ENCODE measurements at places on chromosomes 5 and 9. TPM values are rescaled to one million over a fixed set of nuclear protein-coding genes. Genes with fewer than 3 reads are reported as not detected.

GRCh38 chr5:176770431-176770830, 39.9 kb upstream of the UNC5A start:
- DNase-seq, result no peak

GRCh38 chr9:110874963-110875674, 163.2 kb downstream of the LPAR1 start:
- peak; percentile 19 for DNase-seq

DNA sequence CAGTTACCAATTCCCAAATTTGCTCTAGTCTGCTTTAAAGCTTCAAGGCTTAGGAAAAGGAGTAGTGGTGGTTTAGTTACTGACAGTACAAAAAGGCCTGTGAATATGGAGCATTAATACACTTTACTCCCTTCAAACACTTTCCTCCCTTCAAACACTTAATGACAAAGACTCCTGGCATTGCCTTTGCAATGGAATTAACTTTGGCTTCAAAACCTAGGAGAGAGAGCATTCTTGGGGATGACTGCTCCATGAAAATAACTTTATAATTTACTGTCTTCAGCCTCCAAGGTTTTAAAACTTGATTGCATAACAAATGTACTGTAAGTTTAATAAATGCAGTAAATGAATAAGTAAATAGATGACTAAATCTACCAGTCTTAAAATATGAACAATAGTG, 185.6 kb downstream of the TRPM3 start:
- DNase-seq, result no peak

- no peak for DNase-seq
Measured at GRCh38 chr5:135446615-135447014, 533 bp downstream of the DCANP1 start.

DNA sequence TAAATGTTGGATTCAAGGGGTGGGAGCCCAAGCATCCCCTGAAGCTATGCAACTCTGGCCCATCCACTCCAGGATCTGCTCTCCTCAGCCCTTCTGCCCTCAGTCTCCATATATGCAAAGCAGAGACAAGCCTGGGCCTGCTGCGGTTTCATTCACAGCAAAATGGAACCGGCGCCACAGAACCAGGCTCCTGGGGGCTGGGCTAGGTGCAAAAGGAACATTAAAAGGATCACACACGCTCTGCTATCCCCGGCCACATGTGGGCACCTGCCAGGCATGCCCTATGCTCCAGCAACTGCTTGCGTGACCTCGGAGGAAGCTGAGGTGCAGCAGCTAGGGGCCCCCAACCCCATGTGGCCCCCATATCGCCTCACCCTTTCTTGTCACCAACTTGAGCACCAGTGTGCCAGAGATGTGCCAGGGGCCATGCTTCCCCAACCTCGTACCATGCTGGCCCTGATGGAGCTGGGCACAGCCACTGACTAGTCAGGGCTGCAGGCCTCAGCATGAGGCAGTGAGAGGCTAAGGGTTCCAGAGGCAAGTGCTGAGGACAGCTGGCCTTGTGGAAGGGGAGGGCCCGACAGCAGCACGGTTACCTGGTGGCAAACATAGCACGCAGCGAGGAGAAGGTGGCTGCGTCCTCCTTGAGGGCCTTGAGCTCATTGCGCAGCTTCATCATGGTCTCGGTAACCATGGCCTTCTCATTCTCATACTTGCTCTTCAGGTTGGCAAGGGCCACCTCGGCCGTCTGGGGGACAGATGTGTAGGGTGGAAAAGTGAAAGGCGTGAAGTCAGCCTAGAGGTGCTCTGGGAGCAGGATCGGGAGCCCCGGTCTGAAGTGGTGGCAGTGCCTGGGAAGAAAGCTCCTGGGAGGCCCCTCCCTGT, 47.2 kb downstream of the BICD2 start:
- DNase-seq, result no peak

GRCh38 chr5:71925608-71926091, 181.6 kb upstream of the MAP1B start:
- no peak for DNase-seq

DNA sequence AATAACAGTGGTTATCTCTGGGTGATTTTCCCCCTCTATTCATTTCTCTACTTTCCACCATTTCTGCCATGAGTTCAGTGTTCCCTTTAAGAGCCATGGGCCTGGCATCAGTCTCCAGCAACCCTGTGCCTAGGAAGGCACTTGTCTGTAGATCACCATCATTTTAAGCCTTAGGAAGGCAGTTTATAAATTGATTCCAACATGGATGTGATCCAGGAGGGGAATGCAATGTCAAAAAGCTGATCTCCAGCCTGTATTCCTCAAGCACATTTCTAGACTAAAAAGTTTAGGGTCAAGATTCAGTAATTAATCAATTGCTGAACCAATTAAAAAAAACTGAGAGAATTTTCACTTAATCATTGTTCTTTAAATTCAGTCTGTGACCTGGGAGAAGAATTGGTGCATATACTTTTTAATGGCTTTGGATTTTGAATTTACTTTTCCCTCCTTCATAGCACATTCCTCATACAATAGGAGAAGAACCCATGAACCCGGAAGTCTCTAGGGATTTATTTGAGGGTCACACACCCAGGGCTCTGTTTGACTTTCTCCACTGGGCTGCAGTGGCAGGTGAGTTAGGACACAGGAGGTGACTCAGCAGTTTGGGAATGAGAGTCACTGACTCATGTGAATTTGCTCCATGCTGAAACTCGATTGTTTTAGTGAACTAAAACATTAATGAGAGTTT, 6.1 kb upstream of the ERMP1 start:
- no peak for DNase-seq

DNA sequence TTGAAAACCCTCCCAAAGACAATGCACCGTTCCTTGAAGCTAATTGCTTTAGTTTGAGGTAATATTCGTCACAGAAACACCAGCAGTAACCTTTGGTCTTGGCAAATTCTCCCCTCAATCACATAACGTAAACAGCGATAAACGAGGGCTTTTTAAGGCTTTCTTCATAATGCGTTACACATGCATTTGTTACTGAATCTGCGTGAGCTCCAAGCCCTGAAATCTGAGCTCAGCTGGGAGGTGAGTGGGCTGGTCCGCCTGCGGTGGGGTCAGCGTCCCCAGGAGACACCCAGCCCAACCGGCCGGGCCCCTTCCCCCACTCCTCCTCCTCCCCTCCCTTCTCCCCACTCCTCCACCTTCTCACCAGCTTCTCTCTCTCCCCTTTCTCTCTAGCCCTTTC, 91.1 kb downstream of the BARX1 start:
- DNase-seq, result no peak

DNA sequence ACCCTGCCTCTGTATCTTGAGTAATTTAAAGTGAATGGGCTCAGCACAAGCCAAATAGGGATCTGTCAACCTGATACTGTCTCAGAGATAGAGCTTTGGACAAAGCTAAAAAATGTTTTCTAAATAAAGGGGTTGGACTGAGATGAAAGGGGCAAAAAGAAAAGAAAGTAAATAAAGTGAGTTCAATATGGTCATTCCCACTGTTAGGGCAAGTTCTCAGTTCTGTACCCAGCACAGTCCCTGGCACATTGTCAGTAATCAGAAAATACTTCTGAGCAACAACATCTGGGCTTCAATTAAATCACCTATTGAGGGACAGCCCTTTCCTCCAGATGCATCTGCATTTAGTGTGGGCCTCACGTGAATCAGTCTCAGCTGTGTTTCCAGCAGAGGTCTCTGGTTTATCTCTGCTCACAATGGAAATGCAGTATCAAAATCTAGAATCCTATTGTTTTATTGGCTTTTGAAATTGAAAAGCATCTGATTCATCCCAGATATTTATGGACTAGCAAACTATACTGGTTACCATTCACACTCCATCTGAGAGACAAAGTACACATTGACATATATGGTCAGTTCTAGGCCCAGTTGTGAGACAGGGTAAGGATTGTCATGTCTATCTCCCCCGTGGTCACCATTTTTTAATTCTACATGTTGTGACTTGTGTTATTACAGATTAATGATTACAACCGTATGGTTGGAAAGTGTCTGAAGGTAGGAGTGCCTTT, 35.6 kb downstream of the ZNF474 start:
- DNase-seq, result no peak

- DNase-seq, result no peak
Measured at GRCh38 chr9:87127978-87128614, 180.8 kb upstream of the GAS1 start.

DNA sequence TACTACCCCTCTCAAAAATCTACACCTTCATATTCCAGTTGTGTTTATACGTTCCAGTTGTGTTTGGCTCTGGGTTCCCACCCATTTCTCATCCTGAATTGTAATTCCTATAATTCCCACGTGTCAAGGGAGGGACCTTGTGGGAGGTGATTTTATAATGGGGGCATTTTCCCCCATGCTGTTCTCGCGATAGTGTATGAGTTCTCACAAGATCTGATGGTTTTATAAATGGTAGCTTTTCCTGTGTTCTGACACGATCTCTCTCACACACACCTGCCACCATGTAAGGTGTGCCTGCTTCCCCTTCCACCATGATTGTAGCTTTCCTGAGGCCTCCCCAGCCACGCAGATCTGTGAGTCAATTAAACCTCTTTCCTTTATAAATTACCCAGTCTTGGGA, 108.5 kb upstream of the ADAMTS16 start:
- DNase-seq, result no peak

DNA sequence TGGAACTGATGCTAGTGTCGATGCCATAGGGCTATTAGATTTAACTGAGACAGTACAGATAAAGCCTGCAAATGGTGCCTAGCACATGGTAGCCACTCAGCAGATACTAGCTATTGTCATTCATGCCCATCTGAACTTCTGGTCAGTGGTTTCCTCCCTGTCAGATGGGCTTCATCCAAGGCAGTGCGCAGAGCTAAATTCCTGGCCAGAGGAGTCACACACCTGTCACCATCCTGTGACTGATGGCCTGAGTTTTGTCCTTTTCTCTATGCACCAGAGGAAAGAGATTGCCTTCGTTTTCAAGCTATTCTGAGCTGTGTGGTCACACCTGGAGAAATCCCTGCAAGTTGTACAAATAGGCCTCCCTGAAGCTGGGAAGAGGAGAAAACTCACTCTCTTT, 34.7 kb downstream of the MSX2 start:
- no peak for DNase-seq

- peak; percentile 87 for DNase-seq
Measured at GRCh38 chr9:69324549-69325401, at the start of gene ENTREP1. TSS of gene ENTREP1 (plus strand) at chr9:69325215. CDS start at chr9:69325310, 95 bp downstream.

- DNase-seq, result no peak
Measured at GRCh38 chr5:3356016-3356415, 239.6 kb upstream of the IRX1 start.

DNA sequence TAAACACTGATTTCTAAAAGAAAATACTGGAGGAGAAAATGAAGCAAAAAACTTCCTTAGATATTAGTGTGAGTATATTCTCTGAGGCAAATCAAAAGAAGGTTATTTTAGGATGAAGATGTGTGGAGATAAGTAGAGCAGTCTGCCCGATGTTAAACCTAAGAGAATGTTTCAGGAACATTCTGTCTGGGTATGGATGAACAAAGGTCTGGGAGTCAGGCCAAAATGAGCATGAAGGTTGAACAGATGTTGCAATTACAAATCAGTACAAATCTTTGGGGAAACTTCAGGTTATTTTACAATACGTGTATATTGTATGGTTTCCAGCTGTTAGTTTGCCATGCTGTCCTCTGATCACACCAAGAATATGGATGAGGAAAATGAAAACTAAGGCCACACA, 14.4 kb upstream of the CEP78 start:
- no peak for DNase-seq

GRCh38 chr5:150599917-150600511, 40.4 kb upstream of the SYNPO start:
- peak; percentile 76 for DNase-seq

- no peak for DNase-seq
Measured at GRCh38 chr5:150020249-150020648, 19.7 kb downstream of the HMGXB3 start.

DNA sequence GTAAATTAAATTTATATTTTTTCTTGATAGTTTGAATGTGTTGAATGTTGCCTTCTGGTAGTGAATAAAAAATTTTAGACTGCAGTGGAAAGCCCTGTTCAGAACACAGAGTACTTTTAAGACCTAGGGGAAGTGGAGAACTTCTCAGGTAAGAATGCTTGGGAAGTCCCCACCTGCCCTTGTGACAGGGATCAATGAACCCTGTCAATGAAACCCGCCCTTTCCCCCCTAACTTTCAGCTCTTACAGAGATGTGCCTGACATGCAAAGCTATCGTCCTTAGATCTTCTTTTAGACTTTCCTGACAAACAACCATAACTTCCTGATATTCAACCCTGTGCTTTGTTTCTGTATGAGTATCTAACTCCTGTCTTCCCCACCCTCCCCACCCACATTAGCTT, 562.7 kb downstream of the TLE4 start:
- DNase-seq, result no peak

GRCh38 chr9:86547571-86547970, 193.4 kb upstream of the TUT7 start:
- no peak for DNase-seq

DNA sequence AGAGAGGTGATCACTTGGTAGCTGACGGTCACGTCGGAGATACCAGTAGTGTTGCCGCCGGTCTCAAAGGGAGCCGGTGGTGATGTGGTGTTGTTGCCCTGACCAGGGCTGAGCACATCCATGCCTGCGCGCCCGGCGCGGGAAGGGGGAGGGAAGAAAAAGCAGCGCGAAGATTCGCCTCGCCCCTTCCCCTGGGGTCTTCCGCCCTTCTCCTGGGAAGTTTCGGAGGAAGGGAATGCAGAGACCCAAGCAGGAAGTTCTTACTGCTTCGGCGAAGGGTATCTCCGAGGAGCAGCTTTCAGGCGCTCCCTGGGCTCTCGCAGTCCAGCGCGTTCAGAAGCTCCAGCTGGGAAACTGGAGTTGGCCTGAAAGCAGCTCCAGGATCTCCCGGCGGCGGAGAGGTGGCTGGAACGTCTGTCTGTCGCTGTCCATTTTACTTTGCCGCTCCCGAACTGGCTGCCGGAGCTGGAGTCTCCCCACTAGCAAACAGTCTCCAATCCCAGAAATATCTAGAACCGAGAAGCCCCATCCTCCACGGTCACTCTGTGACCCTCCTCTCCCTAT, 565 bp downstream of the HTR1A start:
- DNase-seq, result no peak

DNA sequence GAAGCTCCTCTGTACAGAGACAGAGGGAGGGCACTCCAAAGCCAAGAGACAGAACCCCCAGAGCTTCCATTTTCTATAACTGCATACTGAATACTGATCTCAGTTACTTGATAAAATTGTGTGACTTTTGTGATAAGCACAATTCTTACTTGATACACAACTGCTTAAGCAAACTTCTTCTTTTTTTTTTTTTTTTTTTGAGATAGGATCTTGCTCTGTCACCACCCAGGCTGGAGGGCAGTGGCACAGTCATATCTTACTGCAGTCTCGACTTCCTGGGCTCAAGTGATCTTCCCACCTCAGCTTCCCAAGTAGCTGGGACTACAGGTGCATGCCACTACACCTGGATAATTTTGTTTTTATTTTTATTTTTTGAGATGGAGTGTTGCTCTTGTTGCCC, 252.1 kb upstream of the ZNF608 start:
- DNase-seq, result no peak

IFNA2 gene
- not detected for total RNA-seq

FSTL4 gene
- 0.24 TPM for total RNA-seq

INSYN2B gene
- total RNA-seq, result not detected

SLC27A6 gene
- 0.44 TPM for total RNA-seq

ORM2 gene
- not detected for total RNA-seq

PCA3 gene
- not detected for total RNA-seq

PCDHGA3 gene
- total RNA-seq, result 1.6 TPM

FAM221B gene
- not detected for total RNA-seq

P4HA2 gene
- total RNA-seq, result 21.6 TPM
